MG63 (cell line): ENCODE measurements at places on chromosomes 4 and X.

GRCh38 chr4:146439999-146440398, 81.7 kb downstream of the SLC10A7 start:
- no peak for DNase-seq

- no peak for DNase-seq
Observed at GRCh38 chrX:38327775-38328081, 419 bp upstream of the RPGR start.

GRCh38 chrX:110477593-110478228, 119.1 kb downstream of the RTL9 start:
- DNase-seq = no peak

DNA sequence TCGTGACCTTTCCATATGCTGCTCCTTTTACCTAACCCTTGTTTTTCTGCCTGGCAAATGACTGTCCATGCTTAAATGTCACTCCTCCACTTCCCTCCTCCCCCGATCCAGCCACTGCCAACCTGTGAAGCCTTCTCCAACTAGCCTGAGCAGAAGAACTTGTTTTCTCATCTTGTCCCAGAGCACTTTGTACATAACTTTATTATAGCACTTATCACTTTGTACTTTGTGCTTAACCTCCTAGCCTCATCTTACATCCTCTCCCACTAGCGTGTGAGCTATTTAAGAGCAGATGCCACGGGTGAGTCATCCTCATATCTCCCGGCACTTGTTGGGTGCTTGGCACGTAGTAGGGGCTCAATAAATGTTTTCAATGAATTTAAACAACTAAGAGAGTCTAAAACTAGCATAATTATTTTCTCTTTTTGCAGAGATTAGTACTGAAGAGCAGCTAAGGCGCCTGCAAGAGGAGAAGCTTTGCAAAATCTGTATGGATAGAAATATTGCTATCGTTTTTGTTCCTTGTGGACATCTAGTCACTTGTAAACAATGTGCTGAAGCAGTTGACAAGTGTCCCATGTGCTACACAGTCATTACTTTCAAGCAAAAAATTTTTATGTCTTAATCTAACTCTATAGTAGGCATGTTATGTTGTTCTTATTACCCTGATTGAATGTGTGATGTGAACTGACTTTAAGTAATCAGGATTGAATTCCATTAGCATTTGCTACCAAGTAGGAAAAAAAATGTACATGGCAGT, 46.9 kb downstream of the XIAP start:
- DNase-seq = no peak

- DNase-seq = no peak
Observed at GRCh38 chr4:159106636-159107035, 3.8 kb downstream of the RAPGEF2 start.

- no peak for DNase-seq
Observed at GRCh38 chr4:19655666-19656065, 596.0 kb upstream of the SLIT2 start.

- no peak for DNase-seq
Observed at GRCh38 chrX:40179283-40179682, 81.5 kb upstream of the BCOR start.

DNA sequence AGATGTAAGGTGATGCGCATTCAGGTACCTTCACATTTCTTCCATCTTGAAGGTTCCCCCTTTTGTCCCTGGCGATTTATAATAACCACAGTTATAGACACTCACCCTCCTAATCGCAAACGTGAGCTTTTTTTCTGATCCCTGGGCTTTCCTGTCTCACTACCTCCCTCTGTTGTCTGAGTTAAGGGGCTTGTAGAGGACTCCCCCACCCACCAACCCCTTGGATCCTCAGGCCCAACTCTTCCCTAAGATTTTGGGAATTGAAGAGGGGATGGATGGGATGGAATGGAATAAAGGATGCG, 1.4 kb downstream of the CNKSR2 start:
- no peak for DNase-seq
